ENCODE measurements at places on chromosomes 11 and 22.

- DNase-seq = no peak
These were observed 347.3 kb upstream of the RAG2 start for GRCh38 chr11:36945384-36945783.

- DNase-seq = no peak
These were observed 96.2 kb downstream of the PDHX start for GRCh38 chr11:35012467-35013191.

- DNase-seq = no peak
These were observed 1391.3 kb downstream of the TBC1D22A start for GRCh38 chr22:48153726-48154125.

- DNase-seq = no peak
These were observed 7.2 kb downstream of the PIWIL4 start for GRCh38 chr11:94574193-94574961.

GRCh38 chr11:20671856-20672546 lies 2.6 kb downstream of the NELL1 start:
- no peak for DNase-seq

DNA sequence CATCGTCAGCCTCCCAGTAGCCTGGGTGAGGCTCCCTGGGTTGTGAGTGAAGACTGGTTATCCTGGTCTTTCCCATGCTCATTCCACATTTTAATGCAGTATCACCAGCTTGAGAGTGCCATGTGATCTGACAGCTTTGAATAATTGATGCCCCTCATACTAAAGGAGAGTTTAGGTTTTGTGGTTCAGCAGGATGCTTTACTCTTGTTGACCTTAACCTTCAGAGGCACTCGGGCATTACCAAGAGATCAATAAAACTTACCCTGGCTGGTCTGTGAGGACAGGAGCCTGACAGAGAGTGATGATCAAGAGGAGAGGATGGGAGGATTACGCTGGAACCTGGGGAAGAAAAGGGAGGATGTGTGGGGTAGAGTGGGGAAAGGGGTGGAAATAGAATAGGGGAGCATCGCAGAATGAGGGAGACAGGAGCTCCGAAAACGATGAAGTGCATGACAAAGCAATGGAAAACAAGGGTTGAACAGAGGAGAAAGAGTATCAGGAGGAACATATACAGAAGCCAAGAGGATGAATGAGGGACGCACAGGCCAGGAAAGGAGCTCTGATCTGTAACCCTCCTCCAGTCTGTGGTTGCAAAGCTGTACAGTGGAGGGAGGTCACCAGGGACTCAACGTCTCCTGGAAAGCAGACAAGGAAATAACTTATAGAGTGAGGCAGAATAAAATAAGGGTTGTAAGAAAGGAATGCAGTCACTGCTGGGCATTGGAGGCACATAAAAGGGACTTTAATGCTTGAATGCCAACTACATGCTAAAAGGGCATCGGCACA lies 594.5 kb downstream of the NTM start:
- DNase-seq = no peak

- no peak for DNase-seq
These were observed 18.1 kb upstream of the GNB1L start for GRCh38 chr22:19872779-19873137.
